Stimulated activated CD8-positive, alpha-beta memory T cell treated with anti-CD3 and anti-CD28 coated beads, Interleukin-4, amount 100 ng/mL, for 24 hours (primary cell): ENCODE measurements at places on chromosomes 12 and 14.

DNA sequence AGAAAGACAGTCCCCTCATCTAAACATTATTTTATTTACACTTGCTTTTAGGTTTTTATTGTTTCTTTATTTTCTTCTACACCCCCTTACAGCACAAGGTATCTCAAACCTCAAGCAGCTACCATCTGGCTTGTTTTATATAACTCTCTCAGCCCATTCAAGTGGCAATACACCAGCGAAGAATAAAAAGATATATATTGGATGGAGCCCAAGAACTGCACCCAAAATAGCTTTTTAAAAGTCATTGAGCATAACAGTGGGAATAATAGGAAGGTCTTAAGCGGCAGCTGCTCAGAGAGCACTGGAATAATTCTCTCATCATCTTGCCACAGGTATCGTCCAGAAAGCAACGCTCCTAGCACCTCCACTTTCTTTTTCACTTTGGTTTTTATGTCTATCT lies 322.5 kb downstream of the SYT1 start:
- no peak for DNase-seq

DNA sequence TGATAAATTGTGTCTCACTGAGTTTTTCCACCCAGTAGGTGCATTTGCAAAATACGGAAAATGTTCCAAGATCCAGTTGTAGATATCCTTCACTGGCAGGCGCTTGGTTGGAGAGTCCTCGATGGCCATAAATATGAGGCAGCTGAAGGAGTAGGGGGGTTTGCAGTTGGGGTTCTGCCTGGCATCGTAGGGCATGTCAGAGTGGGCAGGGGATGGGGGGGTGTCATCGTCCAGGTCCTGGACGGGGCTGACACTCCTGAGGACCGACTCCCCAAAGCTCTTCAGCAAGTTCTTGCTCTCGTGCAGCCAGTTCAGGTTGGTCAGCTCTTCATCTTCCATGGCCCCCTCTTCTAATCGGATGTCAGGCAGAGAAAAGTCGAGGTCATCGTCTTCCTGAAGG lies 5.1 kb downstream of the FOXN3 start:
- DNase-seq: no peak

DNA sequence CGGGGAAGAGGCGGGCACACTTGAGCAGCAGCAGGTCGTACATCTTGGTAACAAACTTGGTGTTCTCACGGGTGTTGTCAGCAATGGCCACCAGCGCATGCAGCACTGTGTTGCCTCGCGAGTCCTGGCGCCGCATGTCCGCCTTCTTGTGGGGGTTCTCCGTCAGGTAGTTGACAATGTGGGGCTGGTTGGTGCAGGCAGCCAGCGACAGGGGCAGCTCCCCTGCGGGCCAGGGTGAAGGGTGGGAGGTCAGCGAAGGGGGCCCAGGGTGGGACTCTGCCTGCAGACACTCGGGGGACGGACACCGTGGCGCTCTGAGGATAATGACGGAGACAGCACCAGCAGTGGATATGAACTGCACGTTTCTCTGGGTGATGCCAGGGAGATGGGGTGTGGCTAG lies 34.5 kb downstream of the TRPV4 start:
- DNase-seq: no peak

GRCh38 chr12:81779216-81779615 lies 20.1 kb upstream of the PPFIA2 start:
- DNase-seq: no peak

DNA sequence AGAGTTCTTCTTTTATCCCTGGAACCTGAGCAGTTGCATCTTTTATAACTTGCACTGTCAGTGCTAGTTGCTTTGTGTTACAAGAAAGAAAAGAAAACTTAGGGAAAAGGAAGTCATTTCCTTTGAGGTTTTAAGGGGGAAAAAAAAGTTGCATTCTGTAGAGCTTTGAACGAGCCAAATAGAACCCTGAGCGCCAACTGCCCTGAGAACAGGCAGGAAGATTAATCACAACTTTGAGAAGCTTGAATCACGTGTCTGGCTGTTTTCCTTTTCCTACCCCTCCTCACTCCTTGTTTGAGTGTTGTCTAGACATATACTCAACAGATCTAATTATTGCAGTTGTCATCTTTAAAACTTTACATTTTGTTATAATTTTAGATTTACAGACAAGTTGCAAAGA lies 12.5 kb downstream of the PCNX1 start:
- DNase-seq: no peak

- no peak for DNase-seq
Observed at GRCh38 chr12:18323159-18323558, 61.8 kb downstream of the PIK3C2G start.

- DNase-seq: no peak
Observed at GRCh38 chr14:33704481-33704880, 246.4 kb downstream of the EGLN3 start.

- no peak for DNase-seq
Observed at GRCh38 chr12:97552410-97553121, 90.0 kb downstream of the RMST start.

DNA sequence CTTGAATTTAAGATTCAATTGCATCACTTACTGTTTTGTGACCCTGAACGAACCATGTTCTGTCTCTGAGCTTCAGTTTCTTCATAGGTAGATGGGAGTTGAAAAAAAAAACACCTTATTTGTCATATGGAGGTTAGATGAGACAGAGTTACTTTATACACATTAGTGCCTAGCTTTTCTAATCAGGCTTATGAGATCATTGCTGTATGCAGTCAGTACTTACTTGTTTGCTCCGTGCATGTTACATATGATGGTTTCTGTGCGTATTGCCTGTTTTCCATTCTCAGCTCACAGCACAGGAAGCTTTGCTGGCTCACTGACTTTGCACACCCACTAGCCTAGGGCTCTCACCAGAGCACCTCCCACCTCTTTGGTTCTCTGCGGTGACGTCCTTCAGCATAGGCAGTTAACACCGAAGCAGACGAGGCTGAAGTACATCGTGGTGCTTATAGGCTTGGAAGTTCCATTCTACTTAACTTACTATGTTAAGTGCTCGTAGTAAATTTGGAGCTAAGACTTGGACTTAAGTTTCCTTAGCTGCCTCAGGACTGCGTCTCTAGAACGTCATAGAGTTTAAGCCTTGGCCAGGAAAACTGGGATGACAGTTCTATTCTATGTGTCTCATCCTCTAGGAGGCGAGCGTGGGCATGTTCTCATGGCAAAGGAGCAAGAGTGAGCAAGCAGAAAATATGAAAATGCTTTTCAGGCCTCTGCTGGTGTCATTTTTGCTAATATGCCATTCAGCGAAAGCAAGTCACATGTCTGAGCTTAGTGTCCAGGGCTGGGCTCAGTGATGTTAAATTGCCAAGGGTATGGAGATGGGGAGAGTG lies 57.3 kb downstream of the NRXN3 start:
- no peak for DNase-seq

DNA sequence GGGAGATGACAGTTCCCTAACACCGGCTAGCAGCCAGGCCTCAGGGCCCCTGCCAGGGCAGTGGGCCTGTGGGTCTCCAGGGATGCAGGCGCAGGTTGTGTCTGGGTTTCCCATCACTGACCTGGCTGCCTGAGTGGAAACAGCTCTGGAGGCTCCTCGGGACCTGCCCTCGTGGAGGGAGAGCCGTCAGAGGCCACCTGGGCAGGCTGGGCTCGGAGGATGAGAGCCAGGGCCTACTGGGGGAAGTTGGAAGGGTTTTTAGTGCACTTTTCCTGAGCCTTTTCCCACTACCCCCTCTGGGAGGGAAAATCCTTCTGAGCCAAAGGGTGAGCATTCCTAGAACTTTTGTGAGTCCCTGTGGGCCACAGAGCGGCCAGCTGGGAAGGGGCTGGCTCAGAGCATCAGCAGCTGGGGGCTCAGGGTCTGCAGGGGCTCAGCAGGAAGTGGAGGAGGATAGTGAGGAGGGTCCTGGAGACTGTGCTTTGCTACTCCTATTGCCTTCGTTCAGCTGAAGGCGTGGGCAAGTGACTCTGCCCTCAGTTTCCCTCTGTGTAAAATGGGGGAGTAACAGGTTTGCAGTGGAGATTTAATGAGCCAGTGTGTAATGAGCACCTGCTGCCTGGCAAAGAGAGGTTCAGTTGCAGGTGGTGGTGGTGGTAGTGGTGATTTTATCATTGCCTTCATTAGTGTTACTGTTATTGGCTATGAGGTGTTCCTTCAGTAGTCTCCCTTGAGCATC lies 1.8 kb downstream of the SH2B3 start:
- DNase-seq: no peak

- DNase-seq: no peak
Observed at GRCh38 chr12:112824166-112824565, 32.6 kb downstream of the RPH3A start.

DNA sequence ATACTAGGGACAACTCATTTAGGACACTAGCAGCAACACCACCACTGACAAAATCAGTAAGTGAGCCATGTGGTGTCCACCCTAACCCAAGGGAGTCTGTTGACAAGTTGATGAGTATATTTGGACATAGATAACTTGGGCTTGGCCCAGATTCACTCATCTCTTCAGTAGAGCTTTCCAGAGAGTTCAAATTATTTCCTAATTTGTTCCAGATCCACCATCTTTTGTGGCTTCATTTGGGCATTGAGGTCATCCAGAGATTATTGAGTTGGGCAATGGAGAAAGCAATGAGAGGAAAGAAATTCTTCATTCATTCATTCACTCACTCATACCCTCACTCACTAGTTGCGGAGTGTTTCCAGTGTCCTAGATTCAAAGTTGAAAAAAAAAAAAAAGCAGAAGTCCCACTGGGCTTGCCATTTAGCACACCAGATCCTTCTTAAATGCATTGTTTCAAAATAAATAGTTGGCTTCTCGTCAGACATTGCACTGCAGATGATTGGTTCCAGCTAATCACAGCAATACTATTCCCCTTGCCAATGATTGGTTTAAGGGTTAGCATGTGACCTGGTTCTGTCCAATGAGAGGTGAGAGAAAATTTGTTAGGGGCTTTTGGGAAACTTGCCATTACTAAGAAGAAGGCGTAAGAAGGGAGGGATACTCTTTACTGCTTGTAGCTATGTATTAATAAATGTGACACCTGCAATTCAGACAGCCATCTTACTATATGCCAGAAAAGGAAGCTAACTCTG lies 31.8 kb upstream of the WSCD2 start:
- DNase-seq: no peak

GRCh38 chr12:31517994-31518393 lies 72.9 kb downstream of the DENND5B start:
- no peak for DNase-seq

DNA sequence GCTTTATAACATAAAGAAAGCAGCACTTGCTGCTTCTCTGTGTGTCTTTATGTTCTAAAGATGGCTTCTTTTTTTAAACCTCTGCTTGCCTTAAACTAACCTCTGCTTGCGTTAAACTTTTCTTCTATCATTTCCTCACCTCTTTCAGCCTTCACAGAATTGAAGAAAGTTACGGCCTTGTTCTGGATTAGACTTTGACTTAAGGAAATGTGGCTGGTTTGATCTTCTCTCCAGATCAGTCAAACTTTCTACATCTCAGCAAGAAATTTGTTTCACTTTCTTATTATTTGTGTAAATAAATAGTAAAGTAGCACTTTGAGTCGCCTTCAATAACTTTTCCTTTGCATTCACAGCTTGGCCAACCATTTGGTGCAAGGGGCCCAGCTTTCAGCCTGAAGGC lies 64.2 kb downstream of the CMAS start:
- DNase-seq: no peak

- DNase-seq: no peak
Observed at GRCh38 chr14:22336031-22336430, 253.0 kb downstream of the DAD1 start.

- no peak for DNase-seq
Observed at GRCh38 chr12:116920939-116921338, 10.2 kb downstream of the FBXW8 start.

GRCh38 chr12:45204757-45205156 lies 11.1 kb upstream of the ANO6 start:
- DNase-seq: no peak

DNA sequence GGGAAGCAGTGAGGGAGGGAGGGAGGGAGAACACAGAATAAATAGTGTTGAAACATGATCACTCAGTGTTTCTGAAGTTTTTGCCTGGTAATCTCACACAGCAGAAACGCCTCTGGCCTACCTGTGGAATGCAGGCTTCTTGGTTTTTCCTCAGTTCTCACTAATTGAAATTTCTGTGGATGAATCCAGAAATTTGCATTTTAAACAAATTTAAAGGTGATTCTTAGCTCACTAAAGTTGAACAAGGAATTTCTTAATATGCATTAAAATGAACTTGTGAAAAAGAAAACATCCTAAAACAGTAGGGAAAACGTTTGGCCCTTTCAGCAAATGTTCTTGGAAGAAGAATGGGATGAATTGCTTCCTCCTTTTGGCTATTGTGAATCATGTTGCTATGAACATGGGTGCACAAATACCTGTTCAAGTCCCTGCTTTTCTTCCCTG lies 1.4 kb downstream of the RNASE9 start:
- DNase-seq: no peak

DNA sequence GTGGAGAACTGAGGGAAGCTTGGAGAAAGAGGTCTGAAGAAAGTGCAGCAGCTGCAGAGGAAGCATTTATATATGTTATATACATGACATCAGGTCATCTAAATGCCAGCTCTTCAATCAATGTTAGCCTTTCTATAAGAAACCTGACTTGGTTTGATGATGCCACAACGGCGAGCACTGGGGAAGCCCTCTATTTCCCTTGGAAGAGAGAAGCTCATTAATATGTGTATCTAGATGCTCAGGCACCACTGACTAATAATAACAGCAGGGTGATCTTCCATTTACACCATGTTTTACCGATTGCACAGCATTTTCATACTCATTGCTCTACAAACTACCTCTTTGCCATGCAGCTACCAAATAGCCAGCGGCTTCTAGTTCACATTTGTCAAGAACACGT lies 811 bp downstream of the ACYP1 start:
- no peak for DNase-seq

DNA sequence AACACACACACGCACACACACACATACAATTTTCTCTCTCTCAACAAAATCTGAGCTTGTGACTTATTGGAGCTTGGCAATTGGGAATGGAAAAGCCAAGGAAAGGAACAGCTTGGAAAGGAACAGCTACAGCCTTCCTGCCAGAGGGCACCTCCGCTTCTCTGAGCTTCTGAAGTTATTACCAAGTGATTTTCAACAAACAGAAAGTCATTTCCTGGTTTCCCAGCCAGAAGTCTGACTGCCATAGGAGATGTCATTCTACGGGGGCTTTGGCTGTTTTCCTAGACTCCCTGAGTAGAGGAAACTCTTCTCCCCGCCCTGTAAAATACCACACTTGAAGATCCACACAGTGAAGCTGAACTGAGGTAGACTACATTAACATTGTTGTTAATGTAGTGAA lies 198.3 kb downstream of the CFAP54 start:
- DNase-seq: no peak

GRCh38 chr12:75705749-75706711 lies 194.6 kb upstream of the KRR1 start:
- DNase-seq: no peak
